ENCODE measurements at places on chromosomes 12 and 14. TPM values are rescaled to one million over a fixed set of nuclear protein-coding genes. Genes with fewer than 3 reads are reported as not detected.

SMIM41 gene
- not detected for total RNA-seq

CACNA2D4 gene
- not detected for total RNA-seq

PTCSC3 gene
- not detected for total RNA-seq

SERPINA12 gene
- total RNA-seq = not detected

DBX2 gene
- total RNA-seq = not detected

LMNTD1 gene
- total RNA-seq = not detected

GPR132 gene
- 0.14 TPM for total RNA-seq

ERP27 gene
- 2.8 TPM for total RNA-seq

KSR2 gene
- total RNA-seq = not detected

NUBPL gene
- total RNA-seq = 10.1 TPM

TGM1 gene
- total RNA-seq = 229 TPM

PHLDA1 gene
- total RNA-seq = 49.5 TPM

ADGRD1 gene
- not detected for total RNA-seq

PTPRO gene
- 0.21 TPM for total RNA-seq

DRAM1 gene
- total RNA-seq = 7.5 TPM

CPNE6 gene
- total RNA-seq = not detected

P2RX2 gene
- not detected for total RNA-seq

EPYC gene
- not detected for total RNA-seq

CCDC197 gene
- not detected for total RNA-seq

NEDD1 gene
- 25.9 TPM for total RNA-seq

OAS1 gene
- 5.6 TPM for total RNA-seq

PTHLH gene
- 287 TPM for total RNA-seq

KLHL33 gene
- not detected for total RNA-seq

CD27 gene
- not detected for total RNA-seq

TCHP gene
- 13.7 TPM for total RNA-seq

ETNK1 gene
- total RNA-seq = 15.6 TPM

LRP1-AS gene
- total RNA-seq = not detected

RAD9B gene
- total RNA-seq = 0.49 TPM

BBS10 gene
- 6.4 TPM for total RNA-seq

IRAK3 gene
- total RNA-seq = 1.2 TPM

TMPRSS12 gene
- not detected for total RNA-seq

Measured in airway epithelial cell (primary cell).